Activated naive CD8-positive, alpha-beta T cell treated with anti-CD3 and anti-CD28 coated beads for 36 hours (primary cell): ENCODE measurements at places on chromosomes 1 and 21. TPM values are rescaled to one million over a fixed set of nuclear protein-coding genes. Genes with fewer than 3 reads are reported as not detected.

The GJA9 gene
- total RNA-seq, result not detected

The IQGAP3 gene
- total RNA-seq, result 14.9 TPM

The KCNA3 gene
- total RNA-seq, result 16.6 TPM

The OR2T11 gene
- not detected for total RNA-seq

The CR2 gene
- 2.8 TPM for total RNA-seq

The RXRG gene
- 0.10 TPM for total RNA-seq

The CLEC20A gene
- total RNA-seq, result not detected

The OR10Z1 gene
- total RNA-seq, result not detected

The SKI gene
- 25.4 TPM for total RNA-seq

The SLC16A4 gene
- total RNA-seq, result 0.20 TPM

The SMCP gene
- total RNA-seq, result not detected

The LCE6A gene
- not detected for total RNA-seq

GRCh38 chr21:39373634-39374033 is 24.7 kb upstream of the HMGN1 start:
- H3K4me3 ChIP-seq, result no peak overlapping the region
- H3K27ac ChIP-seq, result no peak overlapping the region
- peaks cover 3% of the 10 kb centered on the region for H3K4me1 ChIP-seq
- no peaks in the 10 kb centered on the region for H3K36me3 ChIP-seq
- H3K27me3 ChIP-seq, result peaks cover 3% of the 10 kb centered on the region

GRCh38 chr1:12208764-12209494 is 20.9 kb upstream of the VPS13D start:
- H3K27ac ChIP-seq, result peak overlapping the region; percentile 26
- DNase-seq, result peak; percentile 80
- peaks cover 52% of the 10 kb centered on the region for H3K4me1 ChIP-seq

DNA sequence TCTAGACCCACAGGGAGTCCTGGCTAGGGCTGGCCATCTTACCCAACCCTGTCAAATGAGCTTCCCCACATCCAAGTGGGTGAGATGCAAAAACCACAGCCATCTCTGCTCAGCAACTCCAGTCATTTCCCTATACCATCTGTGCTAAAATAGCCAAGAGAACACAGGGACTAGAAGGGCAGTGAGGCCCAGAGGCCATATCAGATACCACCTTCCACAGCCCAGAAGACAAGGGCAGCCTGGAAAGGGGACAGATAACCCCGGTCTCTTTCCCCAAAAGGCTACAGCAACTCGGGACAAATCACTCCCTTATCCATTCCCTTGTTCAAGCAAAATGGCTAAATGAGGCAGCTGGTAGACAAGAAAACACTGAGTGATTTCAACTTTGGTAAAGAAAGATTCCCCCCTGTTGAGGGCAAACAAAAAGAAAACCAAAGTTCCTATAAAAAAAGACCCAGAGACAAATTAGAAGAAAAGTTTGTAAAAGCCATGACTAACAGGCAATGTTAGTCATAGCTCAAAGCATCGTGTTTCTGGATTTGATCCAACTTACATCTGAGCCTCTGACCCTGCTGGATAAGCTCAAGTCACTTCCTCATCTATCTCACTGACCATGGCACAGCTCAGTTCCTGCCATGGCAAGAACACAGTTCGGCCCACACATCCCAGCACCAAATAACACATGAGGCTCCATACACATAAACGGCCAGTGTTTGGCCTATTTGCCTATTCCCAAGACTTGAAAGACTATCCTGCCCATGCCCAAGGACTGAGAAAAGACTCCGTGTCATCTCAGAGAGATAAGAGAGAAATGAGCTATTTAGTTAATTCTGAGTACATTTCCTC is 3.1 kb downstream of the LAMB3 start:
- no peaks in the 10 kb centered on the region for H3K36me3 ChIP-seq
- no peak for DNase-seq
- H3K4me1 ChIP-seq, result peaks cover 30% of the 10 kb centered on the region
- H3K27ac ChIP-seq, result no peak overlapping the region

DNA sequence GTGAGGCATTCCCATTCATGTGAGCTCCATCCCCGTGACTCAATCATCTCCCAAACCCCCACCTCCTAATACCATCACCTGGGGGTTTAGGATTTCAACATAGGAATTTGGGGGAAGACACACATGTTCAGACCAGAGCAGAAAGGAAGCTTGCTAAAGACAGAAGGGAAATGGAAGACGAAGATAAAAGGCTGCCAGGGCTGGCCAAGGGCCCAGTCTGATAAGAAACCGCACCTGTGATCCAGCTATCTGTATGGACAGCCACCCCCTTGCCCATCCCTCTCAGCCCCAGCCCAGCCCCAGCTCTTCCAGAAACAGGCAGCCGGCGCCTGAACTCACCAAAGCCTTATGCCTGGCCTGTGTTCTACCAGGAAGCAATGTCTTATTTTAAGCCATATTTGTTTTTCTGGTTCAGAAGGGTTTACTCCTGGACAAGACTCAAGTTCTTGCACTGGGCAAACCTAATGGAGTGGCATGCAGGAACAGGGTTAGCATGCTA is 198.4 kb upstream of the VAMP3 start:
- H3K27ac ChIP-seq, result no peak overlapping the region
- no peak for DNase-seq
- no peaks in the 10 kb centered on the region for H3K27me3 ChIP-seq

DNA sequence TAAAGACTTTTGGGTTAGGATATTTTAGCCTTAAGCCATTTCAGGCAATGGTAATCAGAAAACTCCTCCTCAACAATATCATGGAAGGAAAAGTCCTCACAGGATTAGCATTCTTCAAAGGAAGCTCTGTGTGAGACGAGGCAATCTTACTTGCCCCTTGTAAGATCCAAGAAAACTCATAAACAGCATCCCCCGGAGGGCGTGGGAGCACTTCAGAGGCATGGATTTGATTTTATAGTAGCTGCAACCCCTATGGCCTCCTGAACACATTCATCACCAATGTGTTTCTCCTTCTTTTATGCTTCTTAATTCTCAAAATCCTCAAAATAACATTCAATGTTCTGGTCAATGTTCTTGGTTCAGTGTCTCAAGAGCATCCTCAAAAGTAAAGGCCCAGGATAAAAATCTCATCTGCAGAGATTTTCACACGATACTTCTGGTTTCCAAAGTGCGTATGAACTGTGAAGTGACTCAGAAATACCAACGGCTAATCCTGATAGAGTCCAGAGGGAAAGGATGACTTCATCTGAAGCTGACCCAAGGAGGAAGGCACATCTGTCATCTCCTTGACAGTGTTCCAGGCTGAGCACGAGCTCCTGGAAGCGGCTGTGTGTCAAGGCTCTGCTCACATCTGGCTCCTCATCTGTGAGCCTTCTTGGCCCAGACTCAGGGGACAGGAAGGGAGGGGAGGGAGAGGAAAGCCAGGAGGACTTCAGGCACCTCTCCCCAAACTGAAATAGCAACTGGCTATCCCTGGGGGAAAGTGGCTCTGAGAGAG is 49.3 kb upstream of the PSEN2 start:
- H3K27ac ChIP-seq, result no peak overlapping the region
- peaks cover 19% of the 10 kb centered on the region for H3K4me1 ChIP-seq
- H3K4me3 ChIP-seq, result no peak overlapping the region

DNA sequence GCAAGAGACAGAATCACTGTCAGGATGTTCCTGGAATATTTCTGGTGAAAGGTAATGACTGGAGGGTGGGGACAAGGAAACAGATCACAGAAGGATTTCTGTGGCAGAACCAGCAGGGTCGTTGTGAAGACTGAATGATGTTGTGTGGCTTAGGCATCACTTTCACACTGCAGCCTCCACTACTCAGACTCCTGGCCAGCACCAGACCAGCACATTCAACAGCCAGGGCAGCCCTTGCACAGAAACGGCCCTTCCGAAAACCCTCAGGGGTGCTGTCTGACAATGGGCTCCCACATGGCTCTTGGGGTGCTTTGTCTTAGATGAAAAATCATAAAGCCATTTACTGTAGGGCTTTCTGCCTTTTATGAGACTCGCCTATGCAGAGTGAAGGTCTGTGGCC is 3.8 kb upstream of the RAB7B start:
- H3K36me3 ChIP-seq, result no peaks in the 10 kb centered on the region
- H3K4me1 ChIP-seq, result peaks cover 17% of the 10 kb centered on the region
- no peak overlapping the region for H3K4me3 ChIP-seq
- peaks cover 5% of the 10 kb centered on the region for H3K27me3 ChIP-seq
- DNase-seq, result no peak
- no peak overlapping the region for H3K27ac ChIP-seq

- H3K4me3 ChIP-seq, result no peak overlapping the region
- DNase-seq, result no peak
- H3K4me1 ChIP-seq, result peaks cover 14% of the 10 kb centered on the region
Measured at GRCh38 chr1:109822749-109823542, 59.2 kb upstream of the EPS8L3 start.

DNA sequence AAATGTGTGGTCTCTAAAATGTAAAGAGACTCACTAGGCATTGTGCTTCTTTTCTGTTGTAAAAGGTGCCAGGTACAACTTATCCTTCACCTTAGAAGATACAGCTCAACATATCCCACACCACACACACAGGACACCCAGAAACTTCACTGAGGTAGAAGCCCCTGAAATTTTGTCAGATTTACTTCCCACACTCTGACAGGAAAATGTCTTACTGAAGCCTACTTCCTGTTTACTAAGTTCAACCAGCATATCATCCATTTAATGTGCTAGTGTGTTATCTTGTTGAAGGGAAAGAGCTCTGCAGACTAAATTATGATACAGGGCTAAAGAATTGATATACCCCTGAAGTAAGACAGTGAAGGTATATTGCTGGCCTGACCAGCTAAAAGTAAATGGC is 39.9 kb upstream of the INSL5 start:
- H3K36me3 ChIP-seq, result peaks cover 6% of the 10 kb centered on the region
- H3K4me1 ChIP-seq, result peaks cover 15% of the 10 kb centered on the region
- H3K4me3 ChIP-seq, result no peak overlapping the region

GRCh38 chr1:61851849-61852669 is 109.8 kb downstream of the PATJ start:
- H3K36me3 ChIP-seq, result peaks cover 2% of the 10 kb centered on the region
- H3K4me1 ChIP-seq, result no peaks in the 10 kb centered on the region
- H3K4me3 ChIP-seq, result no peak overlapping the region
- no peak overlapping the region for H3K27ac ChIP-seq
- no peak for DNase-seq

DNA sequence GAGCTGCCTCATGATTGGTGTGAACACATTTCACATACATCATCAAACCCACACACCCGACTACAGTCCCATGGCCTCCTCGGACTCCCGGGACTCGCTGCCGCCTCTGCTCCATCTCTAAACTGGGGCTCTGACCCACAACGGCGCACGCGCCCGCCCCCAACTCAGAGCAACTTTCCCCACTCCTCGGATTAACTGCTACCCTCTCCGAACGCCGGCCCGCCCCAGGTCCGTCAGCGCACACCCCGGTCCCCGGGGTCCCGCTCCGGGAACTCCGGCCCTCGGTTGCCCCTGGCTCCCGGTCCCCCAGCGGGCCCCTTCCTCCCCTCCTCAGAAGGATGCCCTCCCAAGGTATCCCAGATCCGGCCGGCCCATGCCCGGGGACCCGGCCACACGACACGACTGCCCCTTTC is 740 bp downstream of the DSTYK start:
- peak overlapping the region; percentile 94 for H3K4me3 ChIP-seq
- H3K27me3 ChIP-seq, result no peaks in the 10 kb centered on the region
- peaks cover 45% of the 10 kb centered on the region for H3K4me1 ChIP-seq

- peaks cover 13% of the 10 kb centered on the region for H3K27me3 ChIP-seq
- no peak for DNase-seq
- H3K4me1 ChIP-seq, result no peaks in the 10 kb centered on the region
- no peak overlapping the region for H3K4me3 ChIP-seq
- no peaks in the 10 kb centered on the region for H3K36me3 ChIP-seq
- H3K27ac ChIP-seq, result no peak overlapping the region
Measured at GRCh38 chr1:209863766-209864485, 36.2 kb downstream of the UTP25 start.

GRCh38 chr21:32604464-32604863 is 7.7 kb downstream of the CFAP298 start:
- H3K4me3 ChIP-seq, result no peak overlapping the region
- DNase-seq, result no peak
- no peaks in the 10 kb centered on the region for H3K4me1 ChIP-seq
- H3K27ac ChIP-seq, result no peak overlapping the region
- H3K27me3 ChIP-seq, result no peaks in the 10 kb centered on the region

GRCh38 chr1:150574260-150575071 is 4.9 kb downstream of the MCL1 start:
- peak overlapping the region; percentile 99 for H3K4me3 ChIP-seq
- peak overlapping the region; percentile 92 for H3K27ac ChIP-seq
- H3K27me3 ChIP-seq, result peaks cover 4% of the 10 kb centered on the region
- peaks cover 58% of the 10 kb centered on the region for H3K4me1 ChIP-seq
- no peak for DNase-seq

DNA sequence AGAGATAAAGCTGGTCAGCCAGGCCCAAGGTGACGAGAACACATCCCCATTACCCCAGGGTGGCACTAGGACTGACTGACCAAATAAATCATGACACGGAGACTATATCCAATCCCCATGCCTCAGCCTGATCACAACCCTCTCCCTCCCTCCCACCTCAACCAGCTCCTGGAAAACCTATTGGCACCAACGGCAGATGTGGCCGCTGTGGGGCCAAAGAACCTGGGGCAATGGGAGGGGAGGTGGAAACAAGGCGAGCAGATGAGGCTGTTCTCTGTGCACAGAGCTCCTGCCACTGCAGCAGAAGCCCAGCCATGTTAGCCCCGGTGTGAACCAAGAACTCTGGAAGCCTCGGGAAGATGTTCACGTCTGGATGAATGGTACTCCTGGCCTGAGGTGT is 77.6 kb downstream of the CD247 start:
- H3K27ac ChIP-seq, result no peak overlapping the region
- H3K4me3 ChIP-seq, result peak overlapping the region; percentile 57
- DNase-seq, result no peak
- no peaks in the 10 kb centered on the region for H3K27me3 ChIP-seq

DNA sequence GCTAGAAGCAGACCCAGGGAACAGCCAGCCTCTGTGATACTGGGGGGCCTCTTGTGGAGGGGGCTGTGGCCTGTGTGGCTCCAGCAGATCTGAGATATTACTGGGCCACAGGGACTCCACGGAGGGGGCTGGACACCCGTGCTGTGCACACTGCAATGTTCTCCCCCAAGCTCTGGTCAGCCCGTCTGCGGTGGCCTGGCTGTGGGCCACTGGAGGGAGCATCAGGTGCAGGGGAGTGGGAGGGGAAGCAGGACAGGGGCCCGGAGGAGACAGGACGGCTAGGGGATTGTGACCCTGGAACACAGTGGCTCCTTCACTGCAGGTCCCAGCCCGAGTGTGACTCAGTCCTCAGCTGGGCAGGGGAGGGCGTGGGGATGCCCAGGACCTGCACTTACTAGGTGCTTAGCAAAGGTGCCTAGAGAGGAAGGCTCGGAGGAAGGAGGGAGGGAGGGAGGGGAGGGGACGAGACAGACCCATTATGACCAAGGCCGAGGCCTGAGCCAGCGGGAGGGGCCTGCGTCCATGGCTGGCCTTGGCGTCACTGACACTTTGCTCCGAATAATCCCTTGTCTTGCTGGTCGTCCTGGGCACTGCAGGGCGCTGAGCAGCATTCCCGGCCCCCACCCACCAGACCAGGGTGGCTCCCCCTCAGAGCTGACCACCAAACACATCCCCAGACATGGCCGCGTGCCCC is 44.2 kb downstream of the PRDM16 start:
- no peaks in the 10 kb centered on the region for H3K27me3 ChIP-seq
- H3K4me3 ChIP-seq, result no peak overlapping the region
- no peaks in the 10 kb centered on the region for H3K4me1 ChIP-seq
- DNase-seq, result no peak
